ENCODE measurements at places on chromosomes 6 and 20.

DNA sequence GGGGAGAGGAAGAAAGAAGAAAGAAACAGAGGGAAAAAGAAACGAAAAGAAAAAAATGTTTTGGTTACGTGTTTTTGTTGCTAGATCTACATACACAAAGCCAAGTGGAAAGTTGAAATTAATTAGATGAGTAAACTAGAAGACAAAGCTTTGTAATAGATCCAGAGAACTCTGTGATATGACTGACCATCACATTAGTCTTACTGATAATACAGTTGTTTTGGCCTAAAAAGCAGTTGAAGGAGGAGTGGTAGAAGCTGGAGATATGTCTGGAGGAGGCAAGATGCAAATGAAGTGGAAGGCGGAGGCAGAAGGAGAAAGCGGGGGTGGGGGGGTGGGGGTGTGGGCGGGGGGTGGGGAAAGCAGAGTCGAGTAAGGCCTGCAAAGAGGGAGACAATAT is 500.1 kb upstream of the ID4 start:
- DNase-seq = no peak

DNA sequence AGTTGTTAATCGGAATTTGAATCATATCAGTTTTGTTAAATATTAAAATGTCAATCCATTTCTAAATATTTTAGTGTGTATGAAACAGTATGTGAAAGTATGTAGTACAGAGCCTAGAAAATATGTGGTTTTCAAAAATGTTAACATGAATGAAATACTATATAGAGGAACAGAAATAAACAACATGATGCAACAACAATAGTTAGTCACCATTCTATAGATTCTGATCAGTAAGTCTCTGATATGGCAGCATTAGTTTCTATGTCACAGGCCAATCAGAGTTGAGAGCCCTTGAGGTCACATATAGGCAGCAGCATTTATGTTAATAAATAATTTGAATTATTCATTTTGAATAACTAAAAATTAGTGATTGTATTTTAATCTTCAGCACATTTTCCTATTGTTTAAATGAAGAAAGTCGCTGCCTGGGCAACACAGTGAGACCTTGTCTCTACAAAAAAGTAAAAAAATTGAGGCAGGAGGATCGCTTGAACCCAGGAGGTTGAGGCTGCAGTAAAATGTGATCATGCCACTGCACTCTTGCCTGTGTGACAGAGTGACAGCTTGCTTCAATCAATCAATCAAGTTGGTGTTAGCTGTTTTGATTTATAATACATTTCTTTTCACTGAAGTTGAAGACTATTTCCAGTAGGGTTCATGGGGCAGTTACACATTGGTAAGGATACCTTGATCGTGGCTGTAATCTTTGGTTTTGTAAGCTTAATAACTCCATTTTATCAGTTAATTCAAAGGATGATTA is 11.5 kb upstream of the MAP3K7 start:
- DNase-seq = no peak

DNA sequence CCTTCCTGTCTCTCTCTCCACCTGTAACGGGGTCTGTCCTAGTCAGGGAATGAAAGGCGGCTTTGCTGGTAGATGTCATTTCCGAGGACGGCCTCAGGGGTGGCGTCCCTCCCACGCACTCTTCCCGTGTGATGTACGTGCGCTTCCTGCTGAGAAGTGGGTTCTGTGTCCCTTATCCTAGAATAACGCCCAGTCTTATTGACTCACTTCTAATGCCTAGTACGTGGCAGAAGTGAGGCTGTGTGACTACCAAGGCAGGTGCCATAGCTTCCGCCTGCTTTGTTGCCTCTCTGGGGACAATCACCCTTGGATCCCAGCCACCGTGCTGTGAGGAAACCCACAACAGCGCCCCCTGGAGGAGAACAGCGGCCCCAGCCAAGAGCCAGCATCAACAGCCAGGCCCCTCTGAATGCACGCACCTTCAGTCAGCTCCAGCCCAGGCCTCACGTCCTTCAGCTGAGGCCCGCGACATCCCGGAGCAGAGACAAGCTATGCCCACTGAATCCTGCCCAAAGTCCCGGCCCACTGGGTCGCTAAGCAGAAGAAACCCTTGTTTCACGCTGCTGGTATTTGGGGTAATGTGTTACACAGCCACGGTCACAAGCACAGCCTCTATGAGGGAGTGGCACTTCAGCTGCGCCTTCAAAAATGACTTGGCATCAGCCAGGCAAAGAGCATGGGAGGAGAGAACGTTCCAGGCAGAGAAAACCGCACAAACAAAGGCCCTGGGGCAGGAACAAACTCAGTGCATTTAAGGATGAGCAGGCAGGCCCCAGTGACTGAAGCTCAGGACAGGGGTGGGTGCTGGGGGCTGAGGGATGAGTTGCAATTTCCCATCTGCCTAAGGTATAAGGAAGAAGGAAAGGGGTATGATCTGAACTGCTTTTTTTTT is 224.2 kb downstream of the NFATC2 start:
- peak; percentile 50 for DNase-seq

GRCh38 chr6:90658497-90658896 is 71.6 kb upstream of the MAP3K7 start:
- DNase-seq = no peak

- DNase-seq = peak; percentile 79
Measured at GRCh38 chr20:8305449-8305978, 173.4 kb downstream of the PLCB1 start.

DNA sequence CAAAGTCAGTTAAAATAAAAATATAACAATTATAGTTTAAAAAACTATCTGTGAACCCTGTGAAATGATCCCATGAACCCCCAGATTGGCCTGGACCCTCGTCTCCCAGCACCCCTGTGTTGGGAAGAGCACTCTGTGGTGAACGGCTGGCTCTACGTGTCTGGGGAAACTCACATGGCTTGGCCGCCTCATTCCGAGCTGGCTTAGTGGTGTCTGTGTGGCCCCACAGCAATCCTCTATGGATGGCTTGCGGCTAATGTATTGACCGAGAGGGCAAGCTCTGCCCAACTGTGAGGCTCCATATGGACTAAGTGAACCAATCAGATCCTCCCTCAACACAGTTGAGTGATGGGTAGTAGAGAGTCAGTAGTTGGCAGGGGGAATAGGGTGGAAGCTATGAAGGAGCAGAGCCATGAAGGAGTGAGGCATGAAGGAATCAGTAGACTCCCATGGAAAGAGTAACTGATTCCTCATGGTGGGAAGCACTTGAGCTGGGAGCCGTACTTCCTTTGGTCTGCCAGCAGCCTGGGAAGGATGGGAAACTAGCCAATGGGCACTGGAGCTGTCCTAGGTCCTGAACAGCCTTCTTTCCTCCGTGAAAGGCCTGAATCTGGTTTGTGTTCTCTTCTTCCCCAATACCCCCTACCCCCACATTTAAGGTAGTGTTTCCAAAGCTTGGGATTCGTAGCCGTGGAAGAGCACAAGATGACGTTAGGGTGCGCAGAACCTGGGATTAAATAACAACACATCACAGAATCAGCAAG is 21.6 kb upstream of the ZNF831 start:
- no peak for DNase-seq

GRCh38 chr6:26306232-26306631 is 58.8 kb upstream of the BTN3A2 start:
- DNase-seq = no peak

DNA sequence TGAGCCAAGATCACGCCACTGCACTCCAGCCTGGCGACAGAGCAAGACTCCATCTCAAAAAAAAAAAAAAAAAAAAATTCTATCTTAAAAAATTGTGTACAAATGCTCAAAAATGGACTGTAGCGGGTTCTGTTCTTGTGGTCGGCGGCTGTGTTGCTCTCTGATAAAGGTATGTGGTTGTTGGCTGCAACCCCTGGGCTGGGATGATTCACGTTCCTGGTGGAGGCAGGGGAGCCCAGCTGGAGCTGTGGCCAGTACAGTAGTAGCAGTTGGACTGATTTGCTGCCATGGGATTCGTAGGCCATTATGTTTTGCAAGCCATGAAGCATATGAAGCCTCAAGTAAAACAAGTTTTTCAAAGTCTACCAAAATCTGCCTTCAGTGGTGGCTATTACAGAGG is 22.3 kb downstream of the MDN1 start:
- DNase-seq = no peak

GRCh38 chr6:53536561-53536960 is 8.3 kb downstream of the GCLC start:
- no peak for DNase-seq

DNA sequence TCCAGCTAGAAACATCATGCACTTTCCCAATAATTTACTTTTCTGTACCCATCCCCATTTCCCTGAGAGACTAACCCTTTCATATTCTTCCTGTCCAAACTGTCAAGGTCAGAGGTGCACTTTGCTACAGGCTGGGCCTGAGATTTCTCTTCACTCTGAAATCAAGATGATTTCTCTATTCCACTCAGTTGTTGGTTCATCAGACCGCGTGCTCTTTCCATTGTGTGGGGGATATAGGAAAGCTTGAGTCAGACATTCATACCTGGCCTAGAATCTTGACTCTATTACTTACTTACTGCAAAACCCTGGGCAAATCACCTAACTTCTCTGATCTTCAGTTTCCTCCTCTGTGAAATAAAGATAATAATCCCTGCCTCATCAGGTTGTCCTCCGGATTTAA is 4.7 kb upstream of the ZDHHC14 start:
- DNase-seq = no peak

DNA sequence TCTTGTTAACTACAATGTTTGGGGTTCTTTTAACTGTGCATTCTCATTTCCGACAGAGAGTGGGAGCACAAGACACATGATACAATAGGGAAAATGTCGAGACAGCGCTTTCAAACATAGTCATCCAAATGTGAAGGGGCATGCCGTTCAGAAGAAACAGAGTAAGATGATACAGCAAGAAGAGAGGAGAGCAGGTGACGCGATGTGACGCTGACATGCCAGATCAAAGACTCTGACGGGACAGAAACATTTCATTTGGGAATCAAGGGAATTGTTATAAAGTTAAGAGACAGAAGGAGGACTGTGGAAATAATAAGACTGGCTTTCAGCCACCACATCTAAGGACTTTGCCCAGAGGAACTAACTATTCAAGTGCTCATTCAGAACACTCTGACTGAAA is 117.4 kb downstream of the FAXC start:
- no peak for DNase-seq

DNA sequence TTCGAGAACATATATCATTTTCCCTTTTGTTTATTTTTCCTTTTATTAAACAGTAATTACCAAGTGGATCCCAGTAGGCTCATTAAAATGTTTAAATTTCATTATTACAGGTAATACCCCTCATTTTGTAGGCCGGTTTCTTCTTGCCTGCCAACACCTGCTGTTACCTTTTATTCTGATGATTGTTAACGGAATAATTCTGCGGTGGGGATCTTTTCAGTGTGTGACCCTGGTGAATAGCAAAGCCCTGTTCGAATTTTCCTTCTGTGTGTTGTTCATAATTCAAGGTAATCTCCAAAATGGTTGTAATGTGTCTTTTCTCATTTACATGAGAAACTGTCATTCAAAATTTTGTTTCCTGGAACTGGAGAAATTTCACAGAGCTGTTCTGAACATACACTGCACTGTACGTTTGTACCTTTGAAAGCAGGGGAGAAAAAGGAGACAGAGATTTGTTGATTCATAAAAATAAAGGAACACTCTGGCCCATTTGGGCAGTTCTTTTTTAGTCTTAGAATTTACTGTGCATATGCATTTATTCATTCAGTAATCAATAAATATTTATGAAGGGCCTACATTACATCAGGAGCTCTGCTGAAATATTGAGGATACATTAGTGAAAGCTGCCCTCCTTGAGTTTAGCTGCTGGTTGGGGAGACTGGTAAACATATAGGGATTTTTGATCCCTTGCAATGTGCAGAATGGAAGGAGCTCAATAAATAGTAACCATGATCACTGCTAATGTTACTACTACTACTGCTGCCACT is 502.0 kb downstream of the QKI start:
- DNase-seq = no peak

GRCh38 chr6:142193621-142194020 is 46.6 kb downstream of the VTA1 start:
- no peak for DNase-seq

DNA sequence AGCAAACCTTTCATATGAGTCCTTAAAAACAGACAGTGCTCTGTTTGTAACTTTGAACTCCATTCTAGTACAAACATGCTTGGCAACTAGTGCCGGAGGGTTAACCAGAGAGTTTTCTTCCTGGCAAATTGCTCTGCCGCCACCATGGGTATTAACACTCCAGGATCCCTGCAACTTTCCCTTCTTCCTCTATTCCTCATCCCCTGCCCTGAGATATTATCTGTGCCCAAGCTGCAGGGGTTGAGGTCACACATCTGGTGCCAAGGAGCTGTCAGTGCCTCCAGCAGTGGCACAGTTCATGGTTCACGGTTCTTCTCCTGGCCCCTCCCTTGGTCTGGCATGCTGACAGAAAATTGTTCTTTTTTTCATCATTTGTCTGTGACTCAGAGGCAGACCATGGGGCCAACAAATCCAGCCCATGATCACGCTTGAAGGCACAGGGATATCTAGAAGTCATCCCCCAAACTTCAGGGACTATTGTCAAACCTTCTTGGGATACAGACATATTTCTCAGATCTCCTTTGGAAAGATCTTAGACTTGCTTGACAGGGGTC is 77.5 kb downstream of the ATXN1 start:
- peak; percentile 31 for DNase-seq

GRCh38 chr6:49666930-49667757 is 30.5 kb upstream of the RHAG start:
- DNase-seq = no peak

DNA sequence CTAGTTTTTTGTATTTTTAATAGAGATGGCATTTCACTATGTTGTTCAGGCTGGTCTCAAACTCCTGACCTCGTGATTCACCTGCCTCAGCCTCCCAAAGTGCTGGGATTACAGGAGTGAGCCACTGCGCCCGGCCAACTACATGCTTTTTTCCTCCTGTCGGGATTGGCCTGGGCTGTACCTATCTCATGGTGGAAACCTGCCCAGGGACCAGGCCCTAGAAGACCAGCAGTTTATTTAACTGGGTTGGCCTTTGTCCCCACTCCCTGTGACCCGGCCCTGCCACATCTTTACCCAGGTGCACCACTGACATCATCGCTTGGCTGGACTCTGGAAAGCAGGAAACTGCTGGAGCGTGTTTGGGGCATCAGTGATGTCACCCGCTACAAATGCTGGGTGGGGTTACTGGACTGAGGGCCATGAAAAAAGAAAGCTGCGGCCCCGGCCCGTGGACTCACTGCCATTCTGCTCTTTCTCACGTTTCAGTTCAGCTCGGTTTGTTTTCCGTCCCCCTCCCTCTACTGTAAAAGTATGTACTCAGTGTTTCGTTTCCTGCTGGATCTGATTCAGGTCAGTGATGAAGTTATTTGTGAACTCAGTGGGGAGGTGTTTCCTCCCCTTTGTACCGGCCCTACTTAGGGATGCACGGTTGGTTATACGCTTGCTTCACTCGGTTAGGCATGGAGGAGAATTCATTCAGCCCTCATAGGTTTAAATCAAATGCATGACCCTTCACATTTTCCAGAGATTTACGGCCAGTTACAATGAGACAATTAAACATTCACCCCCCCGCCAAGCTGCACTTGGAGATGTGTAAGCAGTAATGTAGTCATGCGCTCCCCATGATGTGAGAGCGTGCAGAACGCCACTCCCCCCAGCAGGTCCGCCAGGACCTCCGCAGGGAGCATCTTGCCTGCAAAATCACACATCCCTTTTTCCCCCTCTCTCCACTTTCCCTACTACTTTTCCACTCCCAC is 179.3 kb downstream of the MTHFD1L start:
- DNase-seq = no peak
